ENCODE measurements at places on chromosomes 12 and 14.

DNA sequence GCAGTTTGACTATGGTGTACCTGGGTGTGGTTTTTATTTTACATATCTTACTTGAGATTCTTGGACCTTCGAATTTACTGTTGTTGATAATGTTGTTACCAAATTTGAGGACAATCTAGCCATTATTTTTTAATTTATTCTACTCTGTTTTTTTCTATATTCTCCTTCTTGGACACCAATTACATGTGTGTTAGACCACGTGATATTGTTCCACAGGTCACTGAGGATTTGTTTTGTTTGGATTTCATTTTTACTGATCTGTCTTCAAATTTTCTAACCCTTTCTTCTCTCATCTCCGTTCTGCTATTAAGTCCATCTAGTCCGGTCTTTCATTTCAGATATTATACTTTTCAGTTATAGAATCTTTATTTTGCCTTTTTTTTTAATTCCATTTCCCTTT is 204.9 kb upstream of the BCL2L14 start:
- no peak for DNase-seq

DNA sequence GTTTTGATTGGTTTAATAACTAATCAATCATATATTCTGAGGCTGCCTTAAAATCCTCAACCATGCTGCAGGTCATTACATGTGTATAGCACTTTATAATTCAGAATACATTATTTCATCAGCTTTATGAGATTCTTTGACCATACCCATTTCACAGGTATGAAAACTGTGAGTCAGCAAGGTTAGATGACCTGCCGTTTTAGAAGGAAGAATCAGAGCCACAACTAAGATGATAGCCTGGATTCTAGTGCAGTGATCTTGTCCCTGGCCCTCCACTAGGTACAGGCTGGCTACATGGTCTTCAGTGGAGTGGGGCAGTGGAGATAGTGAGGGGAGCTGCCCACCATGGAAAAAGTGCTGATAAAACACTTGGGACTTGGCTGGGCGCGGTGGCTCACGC is 154.4 kb upstream of the MAX start:
- no peak for DNase-seq

GRCh38 chr14:74495356-74495755 is 1.8 kb downstream of the ISCA2 start:
- no peak for DNase-seq

GRCh38 chr12:51018956-51019355 is 7.2 kb downstream of the SLC11A2 start:
- no peak for DNase-seq

DNA sequence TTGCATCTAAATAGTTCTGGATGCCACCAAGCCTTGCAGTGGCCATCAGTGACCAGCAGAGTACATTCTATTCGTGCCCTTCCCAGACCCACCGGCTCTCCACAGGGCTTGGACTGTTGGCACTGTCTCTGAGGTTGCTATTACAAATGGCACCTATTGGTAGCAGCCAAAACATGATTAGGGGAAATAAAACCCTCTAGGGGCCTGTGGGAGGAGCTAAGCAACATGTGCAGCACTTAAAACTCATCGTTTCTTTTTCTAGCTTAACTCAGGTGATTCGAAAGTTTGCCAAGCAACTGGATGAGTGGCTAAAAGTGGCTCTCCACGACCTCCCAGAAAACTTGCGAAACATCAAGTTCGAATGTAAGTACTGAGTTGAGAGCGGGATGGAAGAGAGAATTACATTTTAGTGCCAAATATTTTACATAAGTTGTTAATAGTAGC is 65.4 kb upstream of the RIC8B start:
- no peak for DNase-seq

DNA sequence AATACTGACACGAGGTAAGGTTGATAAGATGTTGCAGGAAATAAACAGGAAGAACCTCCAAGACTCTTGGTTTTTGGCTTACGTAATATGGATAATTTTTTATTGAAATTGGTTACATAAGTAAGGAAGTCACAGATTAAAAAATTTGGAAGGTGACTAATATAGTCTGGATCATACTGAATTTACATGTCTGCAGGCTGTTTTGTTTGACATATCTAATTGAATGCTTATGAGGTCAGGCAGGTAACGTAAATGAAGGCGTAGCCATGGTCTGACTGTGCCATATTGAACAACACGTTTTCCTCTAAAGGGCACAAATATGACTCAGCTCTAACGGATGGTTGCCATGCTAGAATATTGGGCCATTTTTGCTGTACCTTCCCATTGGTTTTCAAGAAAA is 648.1 kb upstream of the NOVA1 start:
- no peak for DNase-seq

DNA sequence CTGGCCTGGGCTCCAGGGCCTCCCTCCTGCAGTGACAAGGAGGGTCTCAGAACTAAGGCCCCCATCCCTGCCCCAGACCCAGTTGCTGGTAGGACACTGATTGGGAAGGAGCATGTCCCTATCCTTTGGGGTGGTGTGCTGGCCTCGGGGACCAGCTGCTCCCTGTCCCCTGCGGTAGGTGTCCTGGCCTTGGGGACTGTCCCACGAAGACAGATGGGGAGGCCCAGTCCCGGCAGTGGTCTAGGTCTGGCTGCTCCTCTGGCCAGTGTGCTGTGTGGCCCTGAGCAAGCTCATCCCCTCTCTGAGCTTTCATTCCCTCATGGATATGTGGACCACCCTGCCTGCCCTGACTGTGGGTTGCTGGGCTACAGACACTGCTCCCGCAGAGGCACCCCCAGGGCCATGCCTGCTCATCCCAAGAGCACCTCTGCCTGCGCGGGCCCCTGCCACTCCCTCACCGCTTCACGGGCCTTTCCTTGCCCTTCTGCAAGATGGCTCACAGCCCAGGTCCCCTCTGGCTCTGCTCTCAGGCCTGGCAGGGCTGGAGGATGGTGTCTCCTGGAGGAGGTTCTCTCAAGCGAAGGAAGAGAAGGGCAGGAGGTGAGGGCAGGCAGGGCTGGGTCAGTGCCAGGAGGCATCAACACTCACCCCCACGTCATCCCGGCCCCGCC is 12.5 kb downstream of the AHNAK2 start:
- DNase-seq, result no peak

DNA sequence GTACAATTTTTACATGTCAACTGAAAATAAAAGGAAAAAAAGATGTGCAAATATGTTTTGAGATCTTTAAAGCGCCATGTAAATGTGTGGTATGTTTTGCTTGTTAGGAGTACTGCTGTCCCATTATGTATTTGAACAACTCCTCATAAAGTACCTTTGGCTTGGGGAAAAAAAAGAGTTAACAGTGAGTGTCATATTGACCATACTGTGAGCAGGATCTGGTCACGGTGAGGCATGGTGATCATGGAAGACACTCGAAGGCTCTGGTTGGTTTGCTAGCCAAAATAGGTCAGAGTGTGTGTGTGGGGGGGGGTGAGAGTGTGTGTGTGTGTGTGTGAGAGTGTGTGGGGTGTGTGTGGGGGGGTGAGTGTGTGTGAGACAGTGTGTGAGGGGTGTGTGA is 10.1 kb upstream of the FBXL14 start:
- DNase-seq, result no peak

DNA sequence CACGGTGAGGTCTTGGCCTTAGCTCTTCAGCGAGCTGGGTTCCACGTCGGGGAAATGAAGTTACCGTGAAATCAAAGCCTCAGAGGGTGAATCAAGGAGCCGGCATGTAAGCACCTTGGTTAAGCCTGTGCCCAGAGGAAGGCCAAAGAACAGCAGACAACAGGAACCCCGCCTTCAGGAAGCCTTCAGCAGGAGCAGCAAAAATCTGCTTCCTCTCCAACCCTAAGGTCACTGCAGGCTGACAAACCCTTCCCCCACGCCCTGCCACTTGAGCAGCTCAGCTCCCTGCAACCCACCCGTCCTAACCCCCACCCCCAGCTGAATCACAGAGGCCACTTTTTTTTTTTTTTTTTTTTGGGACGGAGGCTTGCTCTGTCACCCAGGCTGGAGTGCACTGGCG is 72.9 kb upstream of the LTA4H start:
- no peak for DNase-seq

DNA sequence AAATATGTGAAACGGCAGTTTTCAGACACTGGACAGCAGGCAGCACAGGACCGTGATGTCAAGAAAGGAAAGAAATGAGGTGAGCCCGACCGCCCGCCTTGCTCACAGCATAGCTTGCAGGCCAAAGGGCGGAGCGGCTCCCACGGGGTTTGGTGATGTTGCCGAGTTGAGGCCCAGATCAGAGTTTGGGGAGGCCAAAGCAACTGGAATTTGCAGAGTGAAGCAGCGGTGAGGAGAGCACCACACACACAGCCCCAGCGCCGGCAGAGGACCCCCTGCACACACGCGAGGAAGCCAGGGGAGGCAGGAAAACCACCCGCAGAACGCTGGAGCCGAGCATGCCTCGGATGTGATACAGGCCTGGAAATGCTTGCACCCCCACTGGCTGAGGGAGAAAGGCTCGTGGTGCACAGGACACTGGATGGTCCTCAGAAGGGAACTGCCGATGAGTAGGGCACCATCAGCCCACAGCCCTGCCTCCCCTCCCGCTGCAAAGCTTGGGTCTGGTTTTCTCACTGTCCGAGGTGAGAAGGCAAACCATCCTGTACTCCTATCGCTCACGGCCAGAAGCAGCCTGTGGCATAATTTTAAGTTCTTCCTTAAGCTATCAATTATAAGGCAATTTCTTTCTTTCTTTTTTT is 25.7 kb upstream of the PLD4 start:
- no peak for DNase-seq

DNA sequence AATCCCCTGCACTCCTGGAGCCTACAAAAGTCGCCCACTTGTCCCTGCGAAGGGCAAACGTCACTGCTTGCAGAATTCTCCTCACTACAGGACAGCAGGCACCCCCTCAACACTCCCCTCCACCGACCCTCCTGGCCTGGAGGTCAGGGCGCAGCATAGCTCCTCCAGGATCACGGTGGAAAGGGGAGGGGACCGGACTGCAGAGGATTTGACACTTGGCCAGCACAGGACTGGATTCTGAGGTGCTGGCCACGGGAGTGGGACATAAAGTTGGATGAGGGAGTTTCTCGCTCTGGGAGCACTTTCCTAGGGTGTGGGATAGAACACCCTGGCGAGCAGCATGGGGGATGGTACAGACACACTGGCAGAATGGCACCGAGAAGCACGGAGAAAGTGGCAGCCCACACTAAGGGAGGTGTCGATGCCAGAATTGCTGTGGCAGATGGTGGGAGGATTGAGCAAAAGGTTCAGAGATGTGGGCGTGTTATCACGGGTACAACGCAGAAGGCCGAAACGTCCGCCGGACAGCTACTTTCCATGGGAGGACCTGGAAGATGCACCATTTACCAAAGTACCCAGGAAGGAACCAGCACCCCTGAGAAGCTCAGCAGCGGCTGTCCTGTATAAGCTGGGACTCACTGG is 51.4 kb upstream of the DIO3 start:
- DNase-seq, result no peak

All from effector CD4-positive, alpha-beta T cell (primary cell).